ENCODE measurements at places on chromosomes 1 and 21. TPM values are rescaled to one million over a fixed set of nuclear protein-coding genes. Genes with fewer than 3 reads are reported as not detected.

Gene LCE1B
- total RNA-seq = not detected

GRCh38 chr21:24289539-24289938 lies 1317.7 kb downstream of the MRPL39 start:
- no peak for DNase-seq

GRCh38 chr1:160855181-160855981 lies 7.3 kb downstream of the CD244 start:
- H3K27ac ChIP-seq = no peak overlapping the region
- no peaks in the 10 kb centered on the region for H3K27me3 ChIP-seq
- no peaks in the 10 kb centered on the region for H3K4me1 ChIP-seq

- no peaks in the 10 kb centered on the region for H3K36me3 ChIP-seq
- no peaks in the 10 kb centered on the region for H3K27me3 ChIP-seq
These were observed 113.0 kb downstream of the OSBPL9 start for GRCh38 chr1:51729824-51730301.

All from vagina (tissue), 2 donors.